ENCODE measurements at places on chromosomes 5 and 9.
A peak's percentile ranks its signal among the peaks of the same experiment; 100 is the strongest.

GRCh38 chr5:91111473-91112238 is 271.5 kb downstream of the ARRDC3 start:
- DNase-seq: no peak

DNA sequence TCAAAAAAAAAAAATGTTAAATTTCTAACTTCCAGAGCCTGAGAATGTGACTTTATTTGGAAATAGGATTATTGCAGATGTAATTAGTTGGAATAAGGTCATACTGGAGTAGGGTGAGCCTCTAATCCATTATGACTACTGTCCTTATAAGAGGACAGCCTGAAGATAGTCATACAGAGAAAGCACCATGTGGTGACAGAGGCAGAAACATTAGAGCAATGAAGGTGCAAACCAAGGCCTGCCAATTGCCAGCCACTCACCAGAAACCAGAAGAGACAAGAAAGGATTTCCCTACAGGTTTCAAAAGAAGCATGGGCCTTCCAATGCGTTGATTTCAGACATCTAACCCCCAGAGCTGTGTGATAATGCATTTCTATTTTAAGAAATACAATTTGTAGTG is 659.2 kb upstream of the CHD1 start:
- DNase-seq: no peak

GRCh38 chr9:115210699-115211098 is 92.7 kb upstream of the TNC start:
- DNase-seq: no peak

GRCh38 chr5:6543830-6544560 is 88.8 kb downstream of the NSUN2 start:
- DNase-seq: no peak

DNA sequence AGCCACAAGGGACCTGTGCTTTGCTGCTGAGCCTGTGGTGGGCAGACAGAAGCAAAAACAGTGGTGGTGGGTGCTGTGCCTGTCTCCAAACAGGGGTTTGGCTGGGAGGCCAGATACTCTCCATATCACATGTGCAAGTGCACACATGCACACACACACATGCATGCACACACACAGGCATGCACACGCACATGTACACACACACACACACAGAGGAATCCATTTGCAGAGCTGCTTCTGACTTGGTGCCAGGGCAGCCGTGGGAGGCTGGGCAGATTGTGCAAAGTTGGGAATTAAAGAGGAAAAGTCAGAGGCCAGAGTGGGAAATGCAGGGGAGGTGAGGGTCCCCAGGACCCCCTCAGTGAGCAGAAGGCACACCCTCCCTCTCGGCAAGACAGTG is 71.3 kb downstream of the NTNG2 start:
- no peak for DNase-seq

GRCh38 chr5:114789773-114790402 is 379.8 kb downstream of the TRIM36 start:
- peak; percentile 5 for DNase-seq

- no peak for DNase-seq
Measured at GRCh38 chr5:147754372-147755122, 28.0 kb downstream of the JAKMIP2 start.

GRCh38 chr5:177133096-177133852 is at the start of gene NSD1:
NSD1 (plus strand) TSS chr5:177133773; CDS start chr5:177135104, 1,331 bp downstream.
- DNase-seq: peak; percentile 75

Measured in left renal cortex interstitium (tissue), 4 donors.